ENCODE measurements at places on chromosomes 2 and 18.

DNA sequence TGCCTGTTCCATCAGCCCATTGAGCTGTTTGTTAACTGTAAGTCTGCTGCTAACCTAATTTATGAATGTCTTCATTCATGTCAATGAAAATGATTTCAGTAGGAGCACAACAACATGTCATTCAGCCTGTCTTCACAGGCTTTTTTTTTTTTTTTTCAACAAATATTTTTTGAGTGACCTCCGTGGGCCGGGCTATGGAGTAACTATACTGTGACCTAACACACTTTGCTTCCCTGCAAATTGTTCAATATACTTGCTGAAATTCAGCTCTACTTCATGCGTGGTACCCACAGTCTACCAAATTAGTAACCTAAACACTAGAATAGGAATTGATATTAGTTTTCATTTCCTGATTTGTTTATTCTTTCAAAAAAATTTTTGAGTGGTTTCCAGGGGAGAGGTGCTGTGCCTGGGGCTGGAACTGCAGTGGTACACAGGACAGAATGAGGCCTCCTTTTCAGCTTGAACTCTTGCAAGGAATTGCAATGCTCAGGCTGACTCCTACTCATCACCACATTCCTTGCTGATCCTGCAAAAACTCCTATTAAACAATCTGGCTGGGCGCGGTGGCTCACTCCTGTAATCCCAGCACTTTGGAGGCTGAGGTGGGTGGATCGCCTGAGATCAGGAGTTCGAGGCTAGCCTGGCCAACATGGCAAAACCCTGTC, 87.1 kb downstream of the CDH20 start:
- no peak for DNase-seq

GRCh38 chr2:197442857-197443256, 8.0 kb upstream of the SF3B1 start:
- DNase-seq, result no peak

DNA sequence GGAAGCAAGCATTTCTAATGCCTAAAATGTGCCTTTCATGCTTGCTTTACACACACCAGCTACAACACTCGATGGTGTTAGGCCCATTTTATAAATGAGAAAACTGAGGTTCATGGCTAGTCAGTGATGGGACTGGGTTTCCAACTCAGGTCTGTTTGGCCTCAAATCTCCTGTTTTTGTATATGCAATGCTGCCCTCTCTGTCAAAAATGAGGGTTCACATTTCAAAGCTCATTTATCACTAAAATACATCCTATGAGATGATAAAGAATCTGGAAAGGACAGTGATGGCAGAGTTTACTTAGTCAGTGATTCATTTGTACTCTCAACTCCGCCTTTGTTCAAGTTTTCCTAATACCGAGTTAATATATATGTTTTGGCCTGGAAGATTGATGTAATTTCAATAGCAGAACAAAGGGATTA, 92.3 kb downstream of the KCTD1 start:
- DNase-seq, result no peak

GRCh38 chr2:12379143-12379542, 337.6 kb upstream of the TRIB2 start:
- DNase-seq, result no peak

GRCh38 chr2:69985688-69986087, 24.3 kb upstream of the ASPRV1 start:
- no peak for DNase-seq

DNA sequence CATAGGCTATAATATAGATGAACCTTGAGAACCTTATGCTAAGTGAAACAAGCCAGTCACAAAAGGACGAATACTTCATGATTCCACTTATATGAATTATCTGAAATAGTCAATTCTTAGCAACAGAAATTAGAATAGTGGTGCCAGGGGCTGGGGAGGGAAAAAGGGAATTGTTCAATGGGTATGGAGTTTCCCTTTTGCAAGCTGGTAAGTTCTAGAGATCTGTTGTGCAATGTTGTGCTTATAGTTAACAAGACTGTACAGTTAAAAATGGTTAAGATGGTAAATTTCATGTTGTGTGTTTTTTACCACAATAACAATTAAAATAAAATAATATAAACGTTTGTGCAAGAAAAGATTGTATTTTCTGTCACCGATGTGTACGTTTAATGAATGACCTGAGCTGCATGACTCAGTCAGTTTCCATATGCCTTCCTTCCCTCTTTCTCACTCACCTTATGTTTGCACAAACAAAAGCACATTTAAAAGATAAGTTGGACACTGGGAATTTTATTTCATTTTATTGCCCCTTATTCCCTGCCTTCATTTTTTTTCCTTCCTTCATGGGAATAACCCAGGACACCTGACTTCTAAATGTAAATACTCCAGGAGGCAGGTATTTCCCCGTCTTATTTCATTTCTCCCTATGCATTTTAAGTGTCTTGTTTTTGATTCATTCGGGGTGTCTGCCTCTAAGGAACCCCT, 143.7 kb upstream of the TTC39C start:
- no peak for DNase-seq

GRCh38 chr18:73456643-73457042, 588.9 kb upstream of the NETO1 start:
- no peak for DNase-seq

- DNase-seq, result no peak
Measured at GRCh38 chr2:134367213-134367612, 113.3 kb downstream of the MGAT5 start.

GRCh38 chr2:88690591-88691338, 708 bp upstream of the RPIA start:
- DNase-seq, result peak; percentile 54

- no peak for DNase-seq
Measured at GRCh38 chr2:196206804-196207203, 35.4 kb upstream of the STK17B start.

GRCh38 chr18:61201511-61201910, 131.7 kb upstream of the CDH20 start:
- no peak for DNase-seq

GRCh38 chr18:2681993-2682603, 26.6 kb downstream of the SMCHD1 start:
- peak; percentile 12 for DNase-seq

DNA sequence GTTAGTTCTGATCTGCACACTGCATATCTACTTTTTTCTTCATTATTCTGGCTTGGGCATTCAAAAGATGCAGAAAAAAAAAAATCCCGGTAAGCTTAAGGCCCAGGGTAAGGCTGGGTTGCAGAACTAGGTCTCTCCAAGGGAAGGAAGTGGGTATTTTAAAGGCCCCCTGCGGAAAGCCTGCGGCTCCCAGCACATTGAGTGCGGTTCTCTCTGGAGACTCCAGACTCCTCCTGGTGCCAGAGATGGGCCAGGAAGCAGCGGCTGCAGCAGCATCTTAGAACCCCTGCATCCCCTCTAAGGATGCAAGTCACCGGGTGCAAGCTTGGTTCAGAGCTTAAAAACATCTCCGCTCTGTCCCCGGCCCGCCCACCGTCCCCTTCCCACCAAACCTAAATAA, 49.5 kb downstream of the TGIF1 start:
- no peak for DNase-seq

- no peak for DNase-seq
Measured at GRCh38 chr2:169039702-169040101, 8.6 kb upstream of the ABCB11 start.

GRCh38 chr2:10382354-10383061, 65.6 kb downstream of the ODC1 start:
- DNase-seq, result peak; percentile 44

DNA sequence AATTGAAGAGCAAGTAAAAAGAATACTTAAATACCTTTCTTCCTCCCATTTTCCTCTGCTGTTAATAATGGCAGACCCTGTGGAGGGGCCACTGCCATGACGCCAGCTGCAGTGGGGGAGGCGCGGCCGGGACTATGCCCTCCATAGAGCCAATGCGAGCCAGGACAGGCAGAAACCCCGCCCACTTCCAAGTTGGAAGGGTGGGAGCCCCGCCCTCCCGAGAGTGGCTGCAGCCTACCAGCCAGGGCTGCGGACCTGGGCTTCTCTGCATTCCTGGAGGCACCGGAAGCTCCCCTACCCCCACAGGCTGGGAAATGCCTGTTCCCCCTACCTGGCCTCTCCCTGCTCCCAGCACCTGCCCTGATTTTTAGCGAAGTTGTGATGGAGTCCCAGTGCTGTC, 439.4 kb upstream of the CDH19 start:
- no peak for DNase-seq

GRCh38 chr2:203237346-203238238, 1.2 kb upstream of the CYP20A1 start:
- DNase-seq, result no peak

DNA sequence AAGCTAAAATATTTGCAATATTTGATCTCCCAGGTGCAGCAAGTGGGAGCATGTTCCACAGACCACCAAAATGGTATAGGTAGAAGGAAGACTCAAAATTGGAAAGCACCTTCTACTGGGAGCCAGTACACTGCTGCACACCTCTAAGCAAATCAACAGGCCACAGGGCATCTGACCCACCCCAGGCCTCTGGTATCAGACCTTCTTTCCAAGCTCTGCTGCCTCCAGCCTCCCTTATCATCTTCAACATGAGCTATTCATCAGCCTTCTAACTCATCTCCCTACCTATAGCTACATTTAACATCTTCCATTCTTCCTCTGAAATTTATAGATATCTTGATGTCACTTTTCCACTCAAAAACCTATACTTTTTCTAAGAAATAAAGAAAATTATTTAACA, 294.8 kb downstream of the ZEB2 start:
- no peak for DNase-seq

DNA sequence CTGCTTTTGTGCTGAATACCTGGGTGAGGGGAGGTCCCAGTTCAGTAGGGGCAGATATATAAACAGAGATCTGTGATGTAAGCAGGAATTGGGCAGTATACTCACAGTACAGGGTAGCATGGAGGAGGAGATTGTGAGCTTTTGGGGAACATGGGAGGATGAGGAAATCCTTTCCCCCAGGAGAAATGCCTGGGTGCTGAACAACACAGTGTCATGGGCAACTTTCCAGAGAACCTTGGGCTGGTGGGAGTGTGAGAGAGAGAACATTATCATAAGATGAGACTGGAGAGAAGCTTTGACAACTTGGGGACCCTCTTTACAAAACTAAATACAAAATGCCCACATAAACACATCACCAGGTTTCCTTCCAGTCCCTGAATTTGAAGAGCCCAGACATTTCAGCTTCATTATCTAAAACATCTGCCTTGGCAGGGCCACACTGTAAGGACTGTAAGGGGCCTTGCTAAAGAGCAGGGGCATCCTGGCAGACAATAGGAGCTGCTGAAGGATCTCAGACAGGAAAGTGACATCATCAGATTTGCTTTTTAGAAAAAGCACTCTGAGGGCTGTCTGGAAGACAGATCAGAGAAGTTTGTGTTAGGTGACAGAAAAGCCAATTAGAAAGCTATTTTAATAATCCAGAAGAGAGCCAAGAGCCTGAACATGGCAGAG, 303.1 kb upstream of the FBXO11 start:
- DNase-seq, result no peak

GRCh38 chr2:232850039-232850438, 20.0 kb upstream of the SNORC start:
- DNase-seq, result no peak

DNA sequence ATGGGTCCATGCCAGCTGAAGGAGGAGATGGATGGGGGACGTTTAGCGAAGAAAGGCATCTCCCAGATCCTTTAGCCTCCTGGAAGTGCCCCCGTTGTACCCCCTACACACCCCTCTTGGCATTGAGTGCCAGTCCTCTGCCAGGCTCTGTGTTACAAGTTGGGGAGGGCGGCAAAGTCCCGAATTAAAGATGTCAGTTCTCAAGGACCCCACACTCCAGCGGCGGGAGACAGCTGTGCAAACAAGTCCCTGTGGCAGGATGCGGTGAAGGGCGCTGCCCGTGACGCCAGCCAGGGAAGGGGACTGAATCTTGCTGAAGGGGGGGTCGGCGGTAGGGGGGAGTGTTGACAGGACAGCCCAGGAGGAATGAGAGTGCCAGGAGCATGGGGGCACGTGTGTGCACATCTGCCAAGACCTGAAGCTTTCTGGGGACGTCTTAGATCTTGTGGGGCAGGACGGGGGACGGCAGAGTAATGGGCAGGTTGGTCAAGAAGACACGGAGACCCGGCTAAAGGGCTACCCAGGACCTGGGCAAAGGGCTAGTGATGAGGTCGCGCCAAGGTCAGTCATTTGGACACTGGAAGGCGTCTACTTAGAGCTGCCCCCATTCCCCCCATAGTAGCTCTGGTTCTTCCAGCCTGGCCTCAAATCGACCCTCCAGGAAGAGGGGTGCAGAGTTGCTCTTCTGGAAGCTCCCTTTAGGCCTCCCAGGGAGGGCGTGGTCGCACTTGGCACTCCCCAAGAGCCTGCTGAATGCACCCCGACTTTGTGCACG, 2.8 kb upstream of the CTDSP1 start:
- peak; percentile 64 for DNase-seq

DNA sequence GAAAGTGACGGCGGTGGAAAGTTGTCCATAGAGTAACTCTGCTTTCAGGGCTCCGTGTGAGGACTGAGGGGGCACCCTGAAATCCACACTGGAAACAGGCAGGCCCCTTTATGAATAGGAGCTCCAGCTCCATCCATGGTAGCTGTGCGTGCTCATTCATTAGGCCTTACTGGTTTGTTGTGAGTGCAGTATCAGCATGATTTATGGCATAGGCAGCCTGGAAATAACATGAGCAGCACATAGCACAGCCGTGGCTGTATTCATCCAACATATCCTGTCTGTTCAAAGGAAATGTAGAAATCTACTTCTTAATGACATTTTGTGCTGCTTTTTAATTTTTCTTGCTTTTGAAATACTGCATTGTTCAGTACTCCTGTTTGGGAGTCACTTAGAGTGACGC, 414.8 kb upstream of the RAB12 start:
- no peak for DNase-seq

DNA sequence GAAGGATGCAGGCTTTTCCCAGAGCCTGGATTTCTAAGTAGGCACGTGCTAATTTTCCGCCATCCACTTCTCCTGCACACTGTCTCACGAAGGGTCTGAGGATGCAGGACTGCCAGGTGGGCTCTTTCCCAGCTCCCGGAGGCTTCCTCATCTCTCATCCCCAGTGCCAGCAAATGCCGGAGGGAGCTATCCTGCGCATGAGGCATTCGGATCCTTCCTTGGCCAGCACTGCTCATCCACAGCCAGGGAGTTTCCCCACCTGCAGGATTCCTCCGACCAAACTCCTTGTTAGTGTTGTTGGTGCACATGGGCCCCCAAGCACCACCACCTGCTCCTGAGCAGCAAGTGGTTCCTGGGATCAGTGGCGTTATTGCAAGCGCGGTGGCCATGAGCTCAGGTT, 5.0 kb downstream of the CNDP1 start:
- no peak for DNase-seq

- no peak for DNase-seq
Measured at GRCh38 chr2:42947809-42948600, 155.6 kb upstream of the HAAO start.
